ENCODE measurements at places on chromosomes 16 and 17.

DNA sequence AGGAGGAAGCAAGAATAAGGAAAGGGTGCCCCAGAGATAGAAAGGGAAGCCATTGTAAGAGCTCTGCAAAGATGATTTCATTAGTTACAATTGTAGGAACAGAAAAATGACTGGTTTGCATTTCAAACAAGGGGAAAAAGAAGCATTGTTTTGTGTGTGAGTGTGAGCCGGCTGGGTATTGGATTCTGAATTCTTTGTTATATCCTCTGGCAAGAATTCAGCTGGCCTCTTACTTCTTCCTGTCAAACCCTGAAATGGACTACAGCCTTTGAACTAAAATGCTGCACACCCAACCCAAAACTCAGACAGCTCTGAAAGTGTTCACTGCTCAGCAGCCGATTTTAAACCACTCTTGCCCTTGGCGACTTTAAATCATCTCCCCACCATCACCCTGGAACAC lies 461.3 kb downstream of the PMP22 start:
- no peak for DNase-seq

- DNase-seq, result no peak
Measured at GRCh38 chr17:82598256-82599119, 49.8 kb downstream of the WDR45B start.

DNA sequence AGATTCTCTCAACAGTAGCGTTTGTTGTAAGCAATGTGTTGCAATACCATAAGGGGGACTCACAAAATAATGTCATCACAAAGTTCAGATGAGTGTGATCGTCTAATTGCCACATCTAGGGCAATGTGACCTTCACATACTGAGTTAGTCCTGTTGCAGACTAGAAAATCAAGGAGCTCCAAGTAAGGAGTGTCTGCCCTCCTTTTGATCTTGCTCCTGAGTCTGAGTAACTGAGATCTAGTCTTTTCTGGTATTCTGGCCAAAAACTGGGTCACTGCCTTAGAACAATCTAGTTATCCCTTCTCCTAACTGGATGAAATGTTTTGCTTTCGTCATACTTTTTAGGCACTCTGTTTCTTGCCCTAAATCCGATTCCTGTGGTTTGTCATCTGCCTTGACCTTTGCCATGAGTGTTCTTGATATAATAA lies 712.1 kb downstream of the CDH11 start:
- no peak for DNase-seq

GRCh38 chr17:5283571-5284315 lies 1.7 kb downstream of the RABEP1 start:
- no peak for DNase-seq

GRCh38 chr16:81939164-81940056 lies 71.9 kb downstream of the SDR42E1 start:
- no peak for DNase-seq

DNA sequence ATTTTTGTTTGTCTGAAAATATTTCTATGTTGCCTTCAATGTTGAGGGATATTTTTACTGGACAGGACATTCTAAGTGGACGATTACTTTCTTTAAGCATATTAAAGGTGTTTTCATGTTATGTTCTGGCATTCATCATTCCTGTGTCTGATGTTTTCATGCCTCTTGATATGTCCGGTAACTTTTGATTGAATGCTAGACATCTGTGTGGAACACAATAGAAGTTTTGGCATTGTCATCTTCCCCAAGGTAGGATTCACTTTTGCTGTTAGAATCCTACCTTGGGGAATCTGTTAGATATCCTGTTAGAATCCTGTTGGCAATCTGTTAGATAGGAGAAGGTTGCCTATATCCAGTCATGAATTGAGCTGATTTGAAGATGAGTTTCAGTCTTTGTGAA lies 28.9 kb downstream of the CACNG5 start:
- DNase-seq, result no peak

GRCh38 chr16:4313563-4314531 lies 2.0 kb upstream of the GLIS2 start:
- DNase-seq, result no peak

Measured in NCI-H1417 treated with DMSO at 0.1 percent for 48 hours (cell line).